Body of pancreas (tissue), 4 donors: ENCODE measurements at places on chromosomes 1 and 21.
A peak's percentile ranks its signal among the peaks of the same experiment; 100 is the strongest.

- DNase-seq, result no peak
Measured at GRCh38 chr1:81547261-81547911, 253.3 kb upstream of the ADGRL2 start.

DNA sequence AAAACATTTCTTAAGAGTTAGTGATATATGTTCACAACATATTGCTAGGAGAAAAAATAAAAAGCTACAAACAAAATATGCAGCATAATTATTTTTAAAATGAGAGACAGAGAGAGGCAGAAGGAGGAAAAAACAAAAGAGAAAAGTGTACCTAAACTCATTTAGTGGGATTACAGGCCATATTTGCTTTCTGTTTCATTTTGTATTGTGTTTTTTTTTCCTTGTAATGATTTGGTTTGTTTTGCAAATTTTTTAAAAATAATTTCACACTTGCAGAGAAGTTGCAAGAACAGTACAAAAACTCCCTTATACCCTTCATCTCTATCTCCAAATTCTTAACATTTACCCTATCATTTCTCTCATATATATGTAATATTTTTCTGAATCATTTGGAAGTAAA, 65.0 kb downstream of the LBR start:
- no peak for DNase-seq

- DNase-seq, result no peak
Measured at GRCh38 chr21:33949516-33950430, 34.2 kb upstream of the ATP5PO start.

GRCh38 chr1:208581209-208581608, 337.0 kb upstream of the PLXNA2 start:
- DNase-seq, result no peak

- no peak for DNase-seq
Measured at GRCh38 chr1:99497690-99498089, 148.2 kb upstream of the PALMD start.

DNA sequence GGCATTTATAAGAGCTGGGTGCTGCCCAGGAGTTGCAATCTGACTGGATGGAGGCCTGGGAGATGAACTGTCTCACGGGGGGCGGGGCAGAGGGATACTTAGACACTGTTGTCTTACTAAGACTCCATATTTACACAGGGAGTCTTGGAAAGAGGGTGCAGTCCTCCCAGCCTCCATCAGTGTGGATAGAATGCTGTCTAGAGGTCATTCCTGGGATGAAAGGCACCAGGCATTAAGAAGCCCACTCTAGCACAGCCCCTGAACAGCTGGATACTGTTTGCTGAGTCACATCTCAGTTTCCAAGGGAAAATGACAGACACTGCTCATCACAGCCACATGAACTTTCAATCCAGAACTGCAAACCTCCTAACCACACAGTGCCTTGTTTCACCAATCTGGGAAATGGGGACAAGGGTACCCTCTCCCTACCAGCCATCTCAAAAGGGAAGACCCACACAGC, 43.3 kb downstream of the SSBP3 start:
- no peak for DNase-seq

- DNase-seq, result no peak
Measured at GRCh38 chr1:198635964-198636363, 2.9 kb upstream of the PTPRC start.

- DNase-seq, result no peak
Measured at GRCh38 chr1:54571803-54572541, 23.9 kb downstream of the ACOT11 start.

DNA sequence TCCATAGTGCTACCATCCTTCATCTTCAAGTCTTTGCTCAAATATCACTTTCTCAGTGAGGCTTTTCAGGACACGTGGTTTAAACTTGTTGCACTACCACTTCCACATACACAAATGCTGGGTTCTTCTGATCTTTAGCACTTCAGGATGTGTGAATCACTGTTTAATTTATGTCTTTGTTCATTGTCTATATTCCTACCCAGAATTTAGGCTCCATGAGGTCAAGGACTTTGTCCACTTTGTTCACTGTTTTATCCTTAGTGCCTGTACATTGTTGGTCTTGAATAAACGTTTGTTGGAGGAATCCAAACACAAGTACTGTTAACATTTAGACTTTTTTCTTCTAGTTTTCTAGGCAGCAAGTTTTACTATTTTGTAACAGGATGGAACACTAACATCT, 42.6 kb upstream of the RALGPS2 start:
- DNase-seq, result no peak

GRCh38 chr1:222104694-222105392, 363.0 kb upstream of the DUSP10 start:
- DNase-seq, result no peak

- no peak for DNase-seq
Measured at GRCh38 chr21:39611551-39612190, 1.1 kb upstream of the B3GALT5 start.

- no peak for DNase-seq
Measured at GRCh38 chr1:8047112-8047511, 21.0 kb upstream of the ERRFI1 start.

- no peak for DNase-seq
Measured at GRCh38 chr1:217004776-217005436, 281.7 kb upstream of the ESRRG start.

DNA sequence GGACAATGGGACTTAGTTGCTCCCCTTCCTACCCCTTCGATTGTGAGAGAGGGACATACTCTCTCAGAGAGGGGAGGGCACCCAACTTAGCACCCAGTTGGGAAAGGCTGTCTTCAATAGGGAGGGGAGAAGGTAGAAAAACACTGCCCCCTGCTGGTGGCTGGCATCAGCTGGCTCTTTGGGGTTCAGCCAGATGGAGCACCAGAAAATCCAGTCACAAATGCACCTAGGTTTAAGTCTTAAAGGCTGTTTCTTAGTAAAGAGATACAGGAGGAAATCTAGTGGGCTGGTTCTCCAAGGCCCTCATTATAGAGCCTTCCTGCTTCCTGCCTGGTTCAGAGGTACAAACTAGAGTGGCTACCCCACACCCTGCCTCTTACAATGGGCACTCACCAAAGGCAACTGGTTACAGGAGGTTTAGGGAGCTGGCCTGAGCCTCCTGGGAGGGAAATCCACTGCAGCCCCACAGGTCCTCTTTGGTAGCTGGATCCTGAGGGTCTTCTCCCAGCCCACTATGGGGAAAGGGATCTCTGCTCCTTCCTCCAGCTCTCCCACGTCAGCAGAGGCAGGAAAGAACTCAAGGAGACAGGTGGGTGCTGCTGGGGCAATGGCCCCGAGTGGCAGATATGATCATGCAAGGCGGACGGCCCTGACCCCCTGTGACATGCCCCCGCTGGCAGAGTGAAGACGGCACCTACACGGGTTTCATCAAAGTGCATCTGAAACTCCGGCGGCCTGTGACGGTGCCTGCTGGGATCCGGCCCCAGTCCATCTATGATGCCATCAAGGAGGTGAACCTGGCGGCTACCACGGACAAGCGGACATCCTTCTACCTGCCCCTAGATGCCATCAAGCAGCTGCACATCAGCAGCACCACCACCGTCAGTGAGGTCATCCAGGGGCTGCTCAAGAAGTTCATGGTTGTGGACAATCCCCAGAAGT, 28.3 kb downstream of the EIF2D start:
- DNase-seq, result peak; percentile 83

GRCh38 chr21:34908419-34909055, 140.6 kb downstream of the RUNX1 start:
- DNase-seq, result peak; percentile 37

DNA sequence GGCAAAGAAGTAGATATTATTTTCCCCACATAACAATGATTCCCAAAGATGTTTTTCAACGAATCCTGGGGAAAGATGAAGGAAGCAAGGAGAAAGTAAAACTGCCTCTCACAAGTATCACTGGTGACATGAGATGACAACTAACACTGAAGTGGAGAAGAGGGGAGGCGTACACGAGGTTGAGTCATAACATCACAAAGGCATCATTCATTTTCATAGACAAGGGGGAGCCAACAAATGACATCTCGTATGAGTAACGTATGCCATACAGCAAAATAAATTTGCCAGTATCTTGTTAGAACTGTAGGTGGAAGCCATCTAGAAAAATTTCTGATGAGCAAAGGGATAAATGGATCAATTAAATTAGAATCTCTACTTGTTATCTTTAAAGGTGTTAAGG, 56.6 kb downstream of the ATP1B1 start:
- DNase-seq, result no peak

- no peak for DNase-seq
Measured at GRCh38 chr1:205515781-205516253, 11.3 kb downstream of the CDK18 start.

GRCh38 chr1:44557778-44558177, 116.5 kb downstream of the TMEM53 start:
- no peak for DNase-seq

GRCh38 chr1:244211559-244211944, 160.5 kb downstream of the ZBTB18 start:
- DNase-seq, result no peak

- peak; percentile 25 for DNase-seq
Measured at GRCh38 chr1:229596925-229597699, 28.8 kb downstream of the TAF5L start.

GRCh38 chr1:17023102-17023501, 11.4 kb upstream of the ATP13A2 start:
- DNase-seq, result no peak

DNA sequence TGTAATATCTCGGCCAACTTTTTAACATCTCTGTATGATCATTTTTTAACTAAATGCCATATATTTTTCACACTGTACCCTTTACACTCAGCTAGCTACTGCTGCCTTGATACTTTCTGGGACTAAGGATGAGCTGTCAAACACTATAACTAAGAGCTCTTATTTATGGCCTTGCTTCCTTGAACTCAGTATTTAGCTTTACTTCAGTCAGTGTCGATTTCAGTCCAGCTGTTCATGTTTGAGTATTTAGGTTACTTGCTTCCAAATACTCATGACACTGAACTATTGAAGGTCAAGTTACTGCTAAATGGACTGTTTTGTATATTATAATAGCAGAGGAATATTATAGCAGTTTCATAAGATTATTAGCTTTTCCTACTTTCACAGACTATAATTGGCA, 25.9 kb upstream of the USP25 start:
- DNase-seq, result no peak
